ENCODE measurements at places on chromosomes 16 and 17.

DNA sequence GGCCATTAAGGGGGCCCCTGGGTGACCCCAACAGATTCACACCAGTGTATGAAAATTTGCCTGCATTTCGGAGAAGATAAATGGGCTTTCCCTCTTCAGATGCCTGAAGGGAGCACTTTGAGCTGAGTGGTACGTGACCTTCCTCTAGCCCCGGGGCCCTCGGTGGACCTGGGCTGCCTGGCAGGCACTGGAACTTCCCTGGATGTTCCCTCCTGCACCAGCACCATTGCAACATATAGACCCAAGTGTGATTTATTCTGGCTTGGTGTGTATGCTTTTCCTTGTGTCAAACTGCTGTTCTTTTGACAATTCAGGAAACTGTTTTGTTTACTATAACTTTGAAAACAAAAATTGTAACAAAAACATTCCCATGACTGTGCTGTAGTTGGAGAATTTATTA lies 93.8 kb downstream of the TNFRSF13B start:
- no peak for DNase-seq

DNA sequence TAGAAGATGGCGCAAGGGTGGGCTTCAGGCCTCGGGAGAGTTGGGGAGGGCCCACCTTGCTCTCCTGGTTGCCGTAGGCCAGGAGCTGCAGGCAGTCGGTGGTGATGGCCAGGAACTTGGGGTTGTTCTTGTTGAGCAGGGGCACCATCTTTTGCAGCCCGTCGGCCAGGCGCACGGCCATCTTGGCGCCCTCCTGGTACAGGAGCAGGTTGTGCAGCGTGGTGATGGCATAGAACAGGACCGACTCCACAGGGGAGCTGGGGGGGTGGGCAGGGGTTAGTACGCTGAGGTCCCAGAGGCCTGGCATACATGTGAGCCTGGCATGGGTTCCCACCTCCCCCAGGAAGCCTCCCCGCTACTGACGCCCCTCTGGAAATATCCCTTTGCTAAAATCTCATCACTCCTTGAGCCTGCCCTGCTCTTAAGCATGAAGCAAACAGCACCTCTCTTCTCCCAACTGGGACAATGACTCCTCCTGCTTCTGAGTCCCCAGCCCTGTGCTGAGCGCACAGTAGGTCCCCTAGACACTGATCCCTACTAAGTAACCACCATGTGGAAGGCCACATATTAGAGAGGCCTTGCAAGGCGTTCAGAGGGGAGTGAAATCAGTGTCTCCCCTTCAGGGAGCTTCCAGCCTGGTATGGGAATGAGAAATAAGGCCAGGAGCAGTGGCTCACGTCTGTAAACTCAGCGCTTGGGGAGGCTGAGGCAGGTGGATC lies 19.0 kb downstream of the JUP start:
- no peak for DNase-seq

GRCh38 chr16:77823067-77823466 lies 34.7 kb downstream of the VAT1L start:
- DNase-seq = no peak

DNA sequence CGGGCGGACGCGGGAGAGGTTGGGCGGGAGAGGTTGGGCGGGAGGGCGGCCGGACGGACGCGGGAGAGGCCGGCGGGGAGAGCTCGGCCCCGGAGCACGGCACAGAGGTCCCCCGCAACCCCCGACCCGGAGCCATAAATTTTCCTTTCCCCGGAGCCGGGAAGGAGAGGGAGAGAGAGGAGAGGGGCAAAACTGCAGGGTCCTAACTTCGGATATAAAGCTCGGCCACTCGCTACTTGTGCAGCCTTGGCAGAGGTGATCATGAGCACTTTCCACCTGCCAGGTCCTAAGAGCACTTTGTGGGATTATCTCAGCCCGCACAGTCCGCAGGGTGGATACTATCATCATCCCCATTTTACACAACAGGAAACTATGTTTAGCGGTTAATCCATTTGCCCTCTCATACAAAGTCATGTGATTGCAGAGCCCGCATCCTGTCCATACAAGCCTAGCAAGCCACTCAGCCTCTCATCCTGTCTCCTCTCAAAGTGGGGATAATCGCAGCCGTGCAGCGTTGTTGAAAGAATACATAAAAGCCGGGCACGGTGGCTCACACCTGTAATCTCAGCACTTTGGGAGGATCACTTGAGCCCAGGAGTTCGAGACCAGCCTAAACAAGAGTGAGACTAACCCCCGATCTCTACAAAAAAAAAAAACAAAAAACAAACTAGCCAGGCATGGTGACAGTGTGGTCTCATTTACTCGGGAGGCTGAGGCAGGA lies 780 bp upstream of the DCAKD start:
- DNase-seq = no peak

All from GOT3 (cell line).